ENCODE measurements at places on chromosomes 3 and 15. TPM values are rescaled to one million over a fixed set of nuclear protein-coding genes. Genes with fewer than 3 reads are reported as not detected.

Gene FOXB1
- 1.5 TPM for total RNA-seq

Gene THAP10
- total RNA-seq = 0.51 TPM

Gene PTPRG
- 0.10 TPM for total RNA-seq

Gene RFTN1
- total RNA-seq = 104 TPM

GRCh38 chr3:192409838-192410683 is 317.3 kb downstream of the FGF12 start:
- DNase-seq = no peak

DNA sequence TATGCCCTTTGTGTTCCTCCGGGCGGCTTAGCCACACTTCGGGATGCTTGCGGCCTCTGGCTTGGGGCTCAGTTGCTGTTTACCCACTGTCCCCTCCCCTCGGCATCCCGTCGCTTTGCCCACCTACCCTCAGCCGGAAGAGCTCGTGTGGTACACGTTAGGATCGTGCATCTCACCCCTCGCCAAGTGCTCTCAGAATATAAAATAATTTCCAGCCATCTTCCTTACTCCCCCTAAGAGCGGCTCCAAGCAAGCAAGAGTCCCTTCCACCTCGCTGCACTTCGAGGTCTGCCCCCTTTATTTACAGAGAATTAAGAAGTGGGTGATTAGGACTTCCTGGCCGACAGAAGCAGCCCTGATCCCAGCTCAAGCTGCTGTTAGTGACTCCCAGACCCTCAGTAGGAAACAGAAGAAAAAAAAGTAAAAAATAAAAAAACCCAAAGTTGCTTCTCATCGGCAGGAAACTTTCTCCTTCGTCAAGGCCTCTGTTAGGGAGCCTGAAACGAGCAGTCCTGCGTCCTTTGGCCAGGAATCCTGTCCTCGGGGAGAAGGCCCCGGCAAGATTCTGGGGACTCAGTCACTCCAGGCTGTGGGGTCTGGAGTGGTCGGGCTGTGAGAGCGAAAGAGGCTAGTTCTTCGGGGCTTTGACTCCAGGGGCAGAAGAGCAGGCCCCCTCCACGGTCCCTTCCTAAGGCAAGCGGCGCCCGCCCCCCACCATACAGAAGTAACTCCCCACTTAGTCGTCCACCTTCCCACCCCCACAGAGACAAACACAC is 3.0 kb downstream of the MEIS2 start:
- no peak for DNase-seq

DNA sequence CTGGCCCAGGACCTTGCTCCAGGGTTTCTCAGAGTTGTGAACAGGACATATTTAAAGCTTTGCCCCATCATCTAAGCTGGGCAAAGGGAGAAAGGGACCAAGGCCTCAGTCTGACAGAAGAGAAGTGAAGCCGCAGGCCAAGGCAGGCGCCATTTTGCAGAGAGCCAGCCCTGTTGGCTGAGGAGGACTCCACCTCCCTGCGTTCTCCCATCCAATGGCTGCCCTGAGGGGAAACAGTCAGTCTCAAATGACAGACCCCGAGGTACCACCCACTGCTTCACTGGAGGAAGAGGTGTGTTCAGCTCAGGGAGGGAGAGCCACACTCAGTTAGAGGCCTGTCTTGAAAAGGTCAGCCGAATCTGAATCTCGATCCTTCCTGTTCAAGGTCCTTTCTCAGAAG is 86.1 kb downstream of the ADAMTS17 start:
- no peak for DNase-seq

DNA sequence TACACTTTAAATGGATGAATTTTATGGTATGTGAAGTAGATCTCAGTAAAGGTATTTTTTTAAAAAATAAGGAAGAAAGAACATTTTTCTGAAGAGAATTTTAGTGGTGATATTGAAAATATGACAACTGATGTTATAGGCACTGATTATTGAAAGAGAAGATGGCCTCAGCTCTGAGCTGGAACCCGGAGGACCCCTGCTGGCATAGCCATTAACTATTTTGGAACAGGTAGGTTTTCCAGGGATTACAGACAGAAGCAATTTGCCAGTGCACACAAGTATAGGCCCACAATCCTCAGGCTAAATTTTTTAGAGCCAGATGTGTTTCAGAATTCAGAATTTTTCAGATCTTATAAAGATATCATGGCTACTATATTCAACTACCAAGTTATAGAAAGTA is 315.9 kb upstream of the GPR149 start:
- no peak for DNase-seq

- no peak for DNase-seq
Observed at GRCh38 chr3:160860346-160860745, 104.3 kb downstream of the PPM1L start.
